Uterine smooth muscle cell (primary cell): ENCODE measurements at places on chromosomes 3 and 15. TPM values are rescaled to one million over a fixed set of nuclear protein-coding genes. Genes with fewer than 3 reads are reported as not detected.

The MED12L gene
- total RNA-seq = 0.25 and 0.33 TPM in 2 replicates

The SPATA12 gene
- 0.11 TPM in 1 of 2 replicates, not detected in the other for total RNA-seq

The IDH3A gene
- 39.0 and 67.1 TPM in 2 replicates for total RNA-seq

The CCDC9B gene
- total RNA-seq = 32.9 and 46.2 TPM in 2 replicates

The MITF gene
- 23.7 and 26.5 TPM in 2 replicates for total RNA-seq

The GOLGA6L7 gene
- not detected in 2 replicates for total RNA-seq

The NMNAT3 gene
- 0.33 and 2.4 TPM in 2 replicates for total RNA-seq

The IL17RC gene
- total RNA-seq = 43.3 and 43.7 TPM in 2 replicates

The HIGD2B gene
- total RNA-seq = not detected in 2 replicates

The SAMD7 gene
- total RNA-seq = not detected in 2 replicates

The MYO9A gene
- total RNA-seq = 44.8 and 55.9 TPM in 2 replicates

The TAGLN3 gene
- total RNA-seq = 9.2 and 29.5 TPM in 2 replicates

The NBEAL2 gene
- total RNA-seq = 4.5 and 5.2 TPM in 2 replicates

The OSTN gene
- total RNA-seq = 0.12 and 0.33 TPM in 2 replicates

The GREM1 gene
- total RNA-seq = 94.3 and 684 TPM in 2 replicates

The FURIN gene
- total RNA-seq = 38.5 and 44.5 TPM in 2 replicates

The CHST13 gene
- total RNA-seq = not detected in 2 replicates

The ARL14 gene
- not detected in 2 replicates for total RNA-seq

The ACAN gene
- total RNA-seq = 0.25 and 3.0 TPM in 2 replicates

The KY gene
- 1.1 and 2.0 TPM in 2 replicates for total RNA-seq

The SPINT1 gene
- 0.37 and 0.66 TPM in 2 replicates for total RNA-seq

The AP3B2 gene
- 0.22 and 0.75 TPM in 2 replicates for total RNA-seq

The CACNA2D2 gene
- under 0.01 TPM in 2 replicates for total RNA-seq

The FRMD5 gene
- 11.1 and 12.4 TPM in 2 replicates for total RNA-seq

The KCNAB1 gene
- total RNA-seq = 0.25 TPM in 1 of 2 replicates, not detected in the other

The SLC49A4 gene
- 18.2 and 29.5 TPM in 2 replicates for total RNA-seq

The SATB1 gene
- total RNA-seq = 14.9 and 21.5 TPM in 2 replicates

The FSIP1 gene
- 1.3 and 1.5 TPM in 2 replicates for total RNA-seq

The RAB6B gene
- total RNA-seq = 0.22 and 0.37 TPM in 2 replicates

The ZNF80 gene
- total RNA-seq = not detected in 2 replicates

The CFAP92 gene
- not detected in 2 replicates for total RNA-seq

The RHCG gene
- total RNA-seq = not detected in 2 replicates

The SPTBN5 gene
- under 0.01 and 0.11 TPM in 2 replicates for total RNA-seq

The TMC3 gene
- not detected in 2 replicates for total RNA-seq

The EPHA3 gene
- 1.9 and 2.2 TPM in 2 replicates for total RNA-seq

The GABRR3 gene
- not detected in 2 replicates for total RNA-seq

The ZBED2 gene
- total RNA-seq = under 0.01 TPM in 1 of 2 replicates, not detected in the other

The HGD gene
- total RNA-seq = 0.33 TPM in 1 of 2 replicates, not detected in the other

The LDHAL6B gene
- total RNA-seq = under 0.01 TPM in 1 of 2 replicates, not detected in the other

The ZNF620 gene
- total RNA-seq = 0.87 and 1.1 TPM in 2 replicates

The COX17 gene
- 14.1 and 18.9 TPM in 2 replicates for total RNA-seq

The GCSAM gene
- total RNA-seq = not detected in 2 replicates

The XYLB gene
- 5.4 and 6.1 TPM in 2 replicates for total RNA-seq

The HHATL gene
- not detected in 2 replicates for total RNA-seq

The CLEC3B gene
- total RNA-seq = 0.25 TPM in 1 of 2 replicates, not detected in the other

The XCR1 gene
- total RNA-seq = under 0.01 TPM in 1 of 2 replicates, not detected in the other

The FBXW12 gene
- total RNA-seq = not detected in 2 replicates
